ENCODE measurements at places on chromosomes 2 and 18.

DNA sequence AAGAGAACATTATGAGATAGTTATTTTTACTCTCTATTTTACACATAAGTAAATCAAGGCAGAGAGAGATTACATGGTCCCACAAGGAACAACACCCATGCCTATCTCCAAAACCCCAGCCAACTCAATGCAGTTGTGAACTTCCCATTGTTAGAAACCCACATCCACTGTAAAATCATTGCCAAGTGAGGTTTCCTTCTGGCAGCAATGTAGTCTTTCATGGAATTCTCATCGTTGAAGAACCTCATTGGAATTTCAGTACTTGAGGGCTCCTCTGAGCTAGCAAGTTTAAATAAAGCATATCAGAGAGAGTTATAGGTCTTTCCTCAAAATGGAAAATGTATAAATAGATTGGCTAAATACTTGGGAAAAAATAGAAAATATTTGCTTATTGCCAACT is 105.2 kb downstream of the RAD51AP2 start:
- DNase-seq, result no peak

GRCh38 chr18:32735781-32736180 is 37.0 kb downstream of the KLHL14 start:
- no peak for DNase-seq

DNA sequence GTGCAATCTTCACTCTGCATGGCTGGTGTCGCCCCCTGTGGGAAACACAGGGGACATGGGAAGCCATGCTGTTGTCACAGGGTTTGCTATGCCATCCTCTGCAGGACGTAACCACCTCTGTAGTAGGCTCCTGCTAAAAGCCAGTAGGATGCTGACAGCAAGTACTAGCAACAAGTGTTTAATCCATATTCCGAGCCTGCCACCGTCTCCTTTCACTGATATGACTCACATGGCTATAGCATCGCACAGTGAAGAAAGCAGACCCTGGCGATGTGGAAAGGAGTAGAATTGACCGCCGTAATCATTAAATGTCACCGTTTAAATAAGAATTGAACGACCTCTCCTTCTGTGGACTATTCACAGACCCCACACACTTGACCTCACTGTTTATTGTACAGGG is 57.8 kb downstream of the CD8B2 start:
- DNase-seq, result no peak

- DNase-seq, result no peak
Measured at GRCh38 chr18:75582406-75582821, 154.9 kb upstream of the SMIM21 start.

- DNase-seq, result no peak
Measured at GRCh38 chr2:171718720-171719119, 31.5 kb downstream of the DYNC1I2 start.

DNA sequence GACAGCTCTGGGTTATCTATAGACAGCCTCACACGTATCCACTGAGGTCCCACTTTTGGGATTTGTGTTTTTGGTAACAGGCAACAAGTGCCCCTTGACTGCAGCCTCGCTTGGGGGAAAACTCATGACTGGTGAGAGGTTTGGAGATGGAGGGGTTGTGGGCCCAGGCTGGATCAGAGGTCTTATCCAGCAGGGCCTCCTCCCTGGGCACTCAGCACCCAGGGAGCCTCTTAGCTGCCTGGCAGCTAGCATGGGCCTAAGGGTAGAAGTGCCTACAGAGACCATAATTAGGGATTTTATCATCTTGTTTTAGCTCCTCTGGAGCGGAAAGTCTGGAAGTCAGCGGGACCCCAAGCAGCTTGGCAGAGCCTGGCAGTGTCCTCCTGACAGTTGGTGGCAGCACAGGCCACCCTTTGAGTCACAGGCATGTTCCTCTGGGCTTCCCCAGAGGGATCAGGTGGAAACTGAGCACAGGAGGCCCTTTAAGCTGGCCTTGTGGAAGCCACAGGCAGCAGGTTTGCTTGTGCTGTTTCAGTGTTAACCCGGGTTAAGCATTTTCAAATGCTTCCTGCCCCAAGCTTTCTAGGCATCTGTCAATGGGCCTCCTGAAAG is 143.1 kb downstream of the KCTD1 start:
- DNase-seq, result peak; percentile 12

GRCh38 chr2:153004627-153005026 is 286.2 kb downstream of the ARL6IP6 start:
- no peak for DNase-seq

DNA sequence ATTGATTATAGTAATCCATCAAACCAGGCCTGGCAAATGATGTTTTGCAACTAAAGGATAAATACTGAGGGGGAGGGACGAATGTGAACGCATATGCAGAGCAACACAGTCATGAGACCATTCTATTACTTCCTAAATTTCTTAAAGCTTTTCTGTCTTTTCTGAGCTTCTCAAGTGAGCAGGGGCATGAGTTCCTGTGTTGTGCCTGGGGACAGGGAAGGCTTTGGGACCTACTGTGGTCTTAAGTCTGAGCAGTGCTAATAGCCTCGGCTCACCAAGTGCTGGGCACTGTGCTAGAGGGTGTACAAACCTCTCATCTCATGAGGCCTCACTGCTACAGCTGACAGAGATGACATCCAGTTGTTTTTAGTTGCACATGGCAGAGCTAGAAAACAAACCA is 182.4 kb downstream of the NEDD4L start:
- no peak for DNase-seq

Measured in substantia nigra (tissue), 51 donors.